Osteocyte (in vitro differentiated cells): ENCODE measurements at places on chromosomes 5 and 9. TPM values are rescaled to one million over a fixed set of nuclear protein-coding genes. Genes with fewer than 3 reads are reported as not detected.

The SPATA31E1 gene
- total RNA-seq, result not detected in 2 replicates

The GNE gene
- 16.5 and 16.9 TPM in 2 replicates for total RNA-seq

The ASPN gene
- 116 and 129 TPM in 2 replicates for total RNA-seq

The PCDHB13 gene
- total RNA-seq, result 2.2 and 2.4 TPM in 2 replicates

- no peak overlapping the region for H3K4me3 ChIP-seq
- H3K27ac ChIP-seq, result no peak overlapping the region
- no peaks in the 10 kb centered on the region for H3K27me3 ChIP-seq
- H3K4me1 ChIP-seq, result peaks cover 6% of the 10 kb centered on the region
- no peak for DNase-seq
Measured at GRCh38 chr5:59005934-59006701, 423.2 kb downstream of the RAB3C start.

GRCh38 chr5:89211836-89212235 lies 328.9 kb upstream of the MEF2C start:
- DNase-seq, result no peak
- no peak overlapping the region for H3K4me3 ChIP-seq
- no peaks in the 10 kb centered on the region for H3K27me3 ChIP-seq
- no peak overlapping the region for H3K27ac ChIP-seq
